SW480 (cell line): ENCODE measurements at places on chromosomes 7 and 10.

- no peak for DNase-seq
Observed at GRCh38 chr7:95441042-95441823, 6.4 kb upstream of the PON2 start.

- no peak for DNase-seq
Observed at GRCh38 chr7:119010635-119011034, 786.1 kb downstream of the ANKRD7 start.

DNA sequence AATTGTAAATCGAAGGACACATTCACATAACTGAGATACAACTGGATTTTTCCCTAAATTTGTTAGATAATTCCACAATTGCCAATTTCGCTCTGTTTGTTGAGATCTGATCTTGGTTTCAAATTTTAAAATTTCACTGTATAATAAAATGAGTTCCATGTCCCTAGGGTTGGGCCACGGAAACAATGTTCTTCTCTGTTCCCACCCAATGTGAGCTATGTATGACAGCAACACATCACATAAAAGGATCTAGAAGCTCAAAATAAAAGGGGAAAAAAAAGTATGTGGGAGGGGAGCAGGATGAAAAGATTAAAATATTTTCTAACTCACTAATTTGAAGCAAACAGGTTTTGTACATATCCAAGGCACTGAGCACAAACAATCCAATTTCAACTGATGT, 287.8 kb upstream of the MKLN1 start:
- no peak for DNase-seq

GRCh38 chr10:15695852-15696251, 23.9 kb downstream of the ITGA8 start:
- no peak for DNase-seq

DNA sequence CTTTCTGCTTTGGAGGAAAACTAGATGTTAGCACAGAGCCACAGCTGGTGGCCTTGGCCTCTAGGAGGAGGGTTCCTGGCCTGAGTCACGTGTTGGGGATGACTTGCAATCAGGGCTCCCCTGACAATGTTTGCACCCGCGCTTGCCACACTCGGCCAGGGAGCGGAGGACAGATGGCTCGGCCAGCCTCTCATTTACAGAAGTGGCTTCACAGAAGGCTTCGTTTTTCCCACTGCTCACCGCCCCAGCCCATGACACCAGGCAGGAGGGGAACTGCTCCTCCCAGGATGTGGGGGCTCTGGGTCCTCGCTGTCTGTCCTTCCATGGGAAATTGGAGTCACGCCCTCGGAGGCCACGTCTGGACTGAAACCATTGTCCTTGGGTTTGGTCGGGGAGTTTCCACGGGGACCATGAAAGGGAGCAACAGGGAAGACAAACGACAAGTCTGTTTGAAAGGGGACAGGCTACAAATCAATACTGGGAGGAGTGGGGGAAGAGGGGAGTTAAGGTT, 49.6 kb upstream of the UBE3C start:
- DNase-seq, result no peak

- DNase-seq, result no peak
Observed at GRCh38 chr7:151424799-151425198, 15.0 kb upstream of the WDR86 start.

GRCh38 chr10:61464461-61465170, 11.4 kb upstream of the TMEM26 start:
- DNase-seq, result no peak

GRCh38 chr7:92797693-92798092, 38.7 kb downstream of the CDK6 start:
- DNase-seq, result peak; percentile 20
